ENCODE measurements at places on chromosomes 2 and 18. TPM values are rescaled to one million over a fixed set of nuclear protein-coding genes. Genes with fewer than 3 reads are reported as not detected.

DNA sequence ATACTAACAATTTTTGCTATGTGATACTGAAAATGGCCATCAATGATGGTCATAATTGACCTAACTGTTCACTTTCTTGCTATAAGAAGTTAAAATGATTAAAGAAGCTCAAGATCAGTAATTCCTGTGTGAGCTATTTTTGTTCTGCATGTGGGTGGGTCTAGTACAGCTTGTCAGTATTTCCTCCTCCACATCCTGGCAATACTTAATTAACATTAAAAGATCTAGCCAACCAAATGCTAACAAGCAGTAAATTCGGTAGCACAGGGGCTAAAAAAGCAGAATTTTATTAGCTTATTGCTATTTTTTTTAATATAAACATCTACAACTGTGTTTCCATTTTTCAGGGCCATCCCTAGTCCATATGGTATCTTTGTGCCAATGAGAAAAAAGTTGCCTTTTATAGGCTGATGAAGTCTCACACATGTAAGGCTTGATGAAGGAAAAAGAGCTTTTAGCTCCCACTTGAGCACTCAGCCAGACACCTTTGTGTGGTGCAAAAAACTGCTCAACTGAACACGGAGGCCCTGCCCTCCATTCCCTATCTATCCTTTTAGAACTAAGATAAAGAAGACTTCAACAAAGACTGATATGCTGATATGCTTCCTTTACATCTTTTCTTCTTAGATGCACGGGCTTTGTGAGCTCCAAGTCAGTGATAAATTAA lies 4.9 kb upstream of the PNO1 start:
- DNase-seq = no peak

- peak; percentile 32 for DNase-seq
These were observed 50.6 kb downstream of the TTC21B start for GRCh38 chr2:165902934-165903333.

GRCh38 chr2:22340716-22341115 lies 1044.3 kb upstream of the KLHL29 start:
- DNase-seq = no peak

EFHD1 gene
- 4.9 TPM for total RNA-seq

- peak; percentile 51 for DNase-seq
These were observed 565.5 kb downstream of the CCDC85A start for GRCh38 chr2:56749152-56749752.

- DNase-seq = peak; percentile 67
These were observed 803 bp upstream of the FIGN start for GRCh38 chr2:163736433-163737189.

DNA sequence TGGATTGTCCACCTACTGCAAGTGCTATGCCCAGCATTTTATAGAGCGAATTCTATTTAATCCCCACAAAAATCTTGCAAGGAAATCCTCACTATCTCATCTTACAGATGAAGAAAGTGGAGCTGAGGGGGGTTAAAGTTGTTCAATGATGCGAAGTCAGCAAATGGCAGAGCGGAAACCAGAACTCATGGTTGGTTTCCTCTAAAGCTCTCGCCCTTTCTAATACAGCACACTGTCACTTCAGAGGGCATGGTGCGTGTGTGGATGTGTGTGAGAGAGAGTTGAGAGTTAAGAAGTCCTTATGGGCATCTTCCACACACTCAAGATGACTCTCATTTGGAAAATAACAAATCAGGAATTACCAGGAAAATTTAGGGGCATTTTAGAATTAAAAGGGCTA lies 78.4 kb downstream of the TGFA start:
- no peak for DNase-seq

NYAP2 gene
- 0.10 TPM for total RNA-seq

HEATR5B gene
- total RNA-seq = 38.2 TPM

DNA sequence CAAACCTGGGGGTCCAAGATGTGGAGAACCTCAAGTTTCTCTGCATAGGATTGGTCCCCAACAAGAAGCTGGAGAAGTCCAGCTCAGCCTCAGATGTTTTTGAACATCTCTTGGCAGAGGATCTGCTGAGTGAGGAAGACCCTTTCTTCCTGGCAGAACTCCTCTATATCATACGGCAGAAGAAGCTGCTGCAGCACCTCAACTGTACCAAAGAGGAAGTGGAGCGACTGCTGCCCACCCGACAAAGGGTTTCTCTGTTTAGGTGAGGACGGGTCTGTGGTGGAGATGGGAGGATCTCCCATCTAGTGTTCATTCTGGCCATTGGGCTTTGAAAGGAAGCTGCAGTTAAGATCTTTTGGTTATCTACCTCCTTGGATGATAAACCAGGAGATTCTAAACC lies 2.9 kb downstream of the CASP10 start:
- DNase-seq = no peak

DNA sequence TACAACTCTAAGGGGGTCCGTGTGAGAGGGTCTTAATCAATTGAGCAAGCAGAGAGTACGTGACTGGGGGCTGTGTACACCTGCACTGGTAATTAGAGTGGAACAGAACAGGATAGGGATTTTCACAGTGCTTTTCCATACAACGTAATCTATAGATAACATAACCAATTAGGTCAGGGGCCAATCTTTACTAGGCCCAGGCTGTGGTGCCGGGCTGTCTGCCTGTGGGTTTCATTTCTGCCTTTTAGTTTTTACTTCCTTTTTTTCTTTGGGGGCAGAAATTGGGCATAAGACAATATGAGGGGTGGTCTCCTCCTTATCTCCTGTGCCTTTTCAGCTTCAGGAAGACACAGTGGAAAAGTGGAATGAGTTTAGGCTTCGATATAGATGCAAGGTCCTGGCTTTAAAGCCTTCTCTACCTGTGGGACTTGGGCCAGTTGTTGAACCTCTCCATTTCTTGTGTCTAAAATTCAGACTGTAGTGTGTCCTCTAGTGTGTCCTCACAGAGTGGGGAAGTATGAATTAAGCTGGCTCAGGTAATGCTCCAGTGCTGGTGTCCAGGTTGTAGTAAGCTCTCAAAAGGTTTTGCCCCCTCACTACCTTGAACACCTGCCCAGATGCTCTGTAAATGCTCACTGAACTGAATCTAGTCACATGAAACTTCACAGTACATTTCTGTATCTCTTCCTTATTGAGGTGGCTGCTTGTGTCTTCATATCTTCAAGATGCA lies 422.8 kb downstream of the SETBP1 start:
- DNase-seq = no peak

DNA sequence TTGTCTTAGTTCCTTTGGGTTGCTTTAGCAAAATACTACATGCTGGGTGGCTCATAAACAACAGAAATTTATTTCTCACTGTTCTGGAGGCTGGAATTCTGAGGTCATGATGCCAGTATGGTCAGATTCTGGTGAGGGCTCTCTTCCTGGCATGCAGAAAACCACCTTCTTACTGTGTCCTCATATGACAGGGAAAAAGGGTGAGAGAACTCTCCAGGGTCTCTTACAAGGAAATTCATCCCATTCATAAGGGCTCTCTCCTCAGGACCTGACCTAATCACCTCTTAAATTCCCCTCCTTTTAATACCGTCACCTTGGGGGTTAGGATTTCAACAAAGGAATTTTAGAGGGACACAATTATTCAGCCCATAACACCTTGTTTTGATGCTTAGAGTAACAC lies 243.1 kb upstream of the TNP1 start:
- DNase-seq = no peak

- peak; percentile 44 for DNase-seq
These were observed 1.1 kb downstream of the TTL start for GRCh38 chr2:112483042-112483473.

Data from tongue (tissue), 3 donors.